Naive thymus-derived CD4-positive, alpha-beta T cell (primary cell): ENCODE measurements at places on chromosomes 7 and 10. TPM values are rescaled to one million over a fixed set of nuclear protein-coding genes. Genes with fewer than 3 reads are reported as not detected.

The ARID5B gene
- 39.4 TPM for polyA plus RNA-seq

The ANKRD22 gene
- polyA plus RNA-seq = 0.54 TPM

The PRLHR gene
- not detected for polyA plus RNA-seq

The HOXA6 gene
- not detected for polyA plus RNA-seq

The FEZF1 gene
- polyA plus RNA-seq = not detected

The VGF gene
- polyA plus RNA-seq = not detected
